ENCODE measurements at places on chromosomes 3 and 15. TPM values are rescaled to one million over a fixed set of nuclear protein-coding genes. Genes with fewer than 3 reads are reported as not detected.

Gene AGTR1
- total RNA-seq = 0.14 TPM

Gene TPRA1
- 76.6 TPM for total RNA-seq

Gene SCN5A
- 1.3 TPM for total RNA-seq

Gene ERC2
- total RNA-seq = 2.7 TPM

Gene C2CD4A
- total RNA-seq = 0.35 TPM

Gene ARGFX
- total RNA-seq = not detected

DNA sequence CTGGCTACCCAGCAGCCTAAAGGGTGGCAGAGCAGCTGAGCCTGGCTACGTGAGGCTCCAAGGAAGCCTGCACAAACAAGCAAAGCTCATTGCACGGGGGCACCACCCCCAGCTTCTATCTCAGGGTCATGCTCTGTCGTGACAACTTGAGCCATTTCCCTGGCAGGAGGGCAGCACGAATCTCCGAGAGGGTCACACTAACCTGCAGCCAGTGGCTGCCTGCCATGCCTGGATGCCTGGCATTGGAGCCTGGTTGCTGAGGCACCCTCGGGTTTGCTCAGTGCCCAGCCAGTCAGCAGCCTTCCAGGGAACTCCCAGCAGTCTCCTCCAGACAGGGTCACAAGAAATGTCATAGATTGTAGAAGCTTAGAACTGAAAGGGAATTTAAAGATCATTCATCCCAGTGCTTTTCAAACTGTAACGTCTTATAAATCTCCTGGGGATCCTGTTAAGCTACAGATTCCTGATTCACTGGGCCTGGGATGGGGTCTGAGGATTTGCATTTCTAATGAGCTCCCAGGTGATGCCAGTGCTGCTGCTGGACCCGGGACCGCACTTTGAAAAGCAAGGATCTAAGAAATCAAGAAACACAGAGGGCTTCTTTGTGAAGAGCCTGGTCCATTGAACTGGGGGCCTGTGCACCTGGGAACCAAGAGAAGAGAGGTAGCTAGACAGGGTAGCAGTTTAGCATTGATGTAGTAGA lies 48.4 kb downstream of the TMEM266 start:
- DNase-seq = no peak

DNA sequence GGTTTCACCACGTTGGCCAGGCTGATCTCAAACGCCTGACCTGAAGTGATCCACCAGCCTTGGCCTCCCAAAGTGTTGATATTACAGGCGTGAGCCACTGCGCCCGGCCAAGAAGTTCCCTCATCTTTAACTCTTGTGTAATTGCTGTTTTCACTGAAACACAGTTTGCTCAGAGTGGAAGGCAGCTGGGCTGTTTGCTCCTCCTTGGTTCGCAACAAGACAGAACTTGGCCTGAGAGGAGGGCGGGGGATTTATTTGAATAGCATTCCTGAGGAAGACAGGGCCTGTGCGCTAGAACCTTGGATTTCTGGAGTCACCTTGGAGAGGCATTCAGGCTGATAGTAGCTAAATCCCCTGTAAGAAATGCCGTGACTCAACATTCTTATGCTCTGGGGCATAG lies 226.7 kb upstream of the MCTP2 start:
- no peak for DNase-seq

GRCh38 chr3:171526146-171526545 lies 65.9 kb upstream of the TNIK start:
- no peak for DNase-seq

DNA sequence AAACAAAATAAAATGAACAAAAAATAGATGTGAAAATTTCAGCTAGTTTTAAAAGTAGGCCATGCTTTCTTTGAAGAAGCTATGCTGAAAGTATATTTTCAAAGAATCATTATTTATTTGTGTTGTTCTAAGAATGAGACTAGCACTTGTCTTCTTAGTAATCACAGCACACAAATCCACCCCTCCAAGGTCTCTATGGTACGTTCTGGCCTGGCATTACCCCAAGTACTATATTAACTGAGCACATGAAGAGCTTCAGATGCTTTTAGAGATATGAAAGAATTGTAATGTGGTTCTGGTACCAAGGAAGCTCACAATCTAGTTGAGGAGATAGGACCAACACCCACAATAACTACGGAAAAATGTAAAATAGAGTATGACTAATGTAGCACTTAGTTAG lies 416.5 kb downstream of the PLCL2 start:
- DNase-seq = no peak

DNA sequence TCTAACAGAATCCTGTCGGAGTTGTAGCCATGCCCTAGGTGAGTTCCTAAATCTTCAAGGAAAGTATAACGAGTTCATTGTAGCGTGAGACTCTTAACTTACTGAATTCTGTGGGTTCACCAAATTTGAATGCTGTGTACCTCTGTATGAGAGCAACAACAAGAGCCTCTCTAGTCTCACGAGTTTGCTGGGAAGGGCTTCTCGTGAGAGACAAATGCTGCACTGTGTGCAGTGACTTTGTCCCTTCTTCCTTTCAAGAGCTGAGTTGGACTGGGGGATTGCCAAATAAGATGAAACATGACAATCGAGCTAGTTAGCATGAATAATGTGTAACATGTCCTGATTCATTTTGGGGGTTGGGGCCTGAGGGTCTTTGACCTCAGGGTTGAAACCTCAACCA lies 32.2 kb downstream of the KAT2B start:
- no peak for DNase-seq

DNA sequence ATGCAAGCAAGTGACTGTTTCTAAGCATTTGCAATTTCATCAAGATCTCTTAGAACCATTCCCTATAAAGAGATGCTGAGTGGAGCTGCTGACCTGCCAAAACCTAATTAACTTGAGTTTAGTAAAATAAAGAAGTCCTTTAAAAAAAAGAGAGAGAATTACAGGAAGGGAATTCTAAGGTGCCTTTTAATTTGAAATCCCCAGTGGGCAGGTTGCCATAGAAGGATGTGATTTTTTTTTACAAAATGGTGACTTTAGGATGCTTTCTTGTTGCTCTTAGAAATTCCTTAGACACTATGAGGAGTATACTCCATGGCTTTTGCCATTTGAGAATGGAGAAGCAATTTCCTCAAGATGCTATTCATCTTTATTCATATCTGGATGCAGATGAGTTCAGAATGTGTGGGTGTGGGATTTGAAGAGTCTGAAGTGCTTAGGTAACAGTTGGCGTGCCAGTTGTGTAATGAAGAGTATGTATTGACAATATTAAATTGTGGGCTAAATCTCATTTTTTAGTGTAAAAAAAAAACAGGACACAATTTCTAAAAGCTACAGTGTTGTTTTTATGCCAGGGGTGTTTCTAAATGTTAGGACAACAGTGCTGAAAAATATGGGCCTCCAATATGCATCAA lies 13.6 kb downstream of the LRRC3B start:
- DNase-seq = no peak

- no peak for DNase-seq
Measured at GRCh38 chr3:47870156-47870555, 67.2 kb downstream of the DHX30 start.

GRCh38 chr3:60917141-60917540 lies 334.1 kb downstream of the FHIT start:
- no peak for DNase-seq

DNA sequence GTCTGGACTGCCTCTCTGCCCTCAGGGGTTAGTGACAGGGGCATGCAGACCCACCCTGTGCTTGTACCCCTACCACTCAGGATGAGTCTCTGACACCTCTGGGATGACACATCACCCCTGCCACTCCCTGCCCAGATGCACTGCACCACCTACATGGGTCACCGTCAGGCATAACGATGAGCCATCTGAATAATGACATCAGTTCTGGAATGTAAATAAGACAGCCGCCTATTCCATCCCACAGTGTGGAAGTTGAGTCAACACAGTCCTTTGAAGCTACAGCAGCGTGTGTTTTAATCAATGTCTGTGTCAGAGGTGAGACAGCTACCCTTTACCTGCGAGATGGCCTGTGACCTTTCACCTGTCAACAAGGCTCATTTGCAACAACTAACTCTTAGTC lies 268.7 kb upstream of the ARRDC4 start:
- DNase-seq = no peak

- no peak for DNase-seq
Measured at GRCh38 chr3:29583861-29584260, 303.0 kb downstream of the RBMS3 start.

Data from epithelial cell of proximal tubule (primary cell).